ENCODE measurements at places on chromosomes 1 and 21.

DNA sequence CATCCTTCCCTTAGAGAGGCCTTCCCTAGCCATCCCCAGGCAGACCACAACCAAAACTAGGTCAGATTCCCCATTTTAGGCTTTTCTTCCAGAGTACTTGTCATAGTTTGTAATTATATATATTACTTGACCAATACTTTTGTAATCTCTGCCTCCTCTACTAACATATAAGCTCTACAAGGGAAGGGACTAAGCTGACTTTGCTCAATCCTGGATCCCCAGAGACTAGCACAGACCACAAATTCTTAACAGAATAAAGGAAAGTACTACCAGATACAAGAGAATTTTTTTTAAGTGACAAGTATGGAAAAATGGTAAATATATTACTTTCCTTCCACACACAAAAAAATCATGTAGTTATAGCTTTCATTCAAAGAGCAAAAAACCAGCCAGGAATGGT, 2.0 kb downstream of the ZMYM6 start:
- DNase-seq: no peak

DNA sequence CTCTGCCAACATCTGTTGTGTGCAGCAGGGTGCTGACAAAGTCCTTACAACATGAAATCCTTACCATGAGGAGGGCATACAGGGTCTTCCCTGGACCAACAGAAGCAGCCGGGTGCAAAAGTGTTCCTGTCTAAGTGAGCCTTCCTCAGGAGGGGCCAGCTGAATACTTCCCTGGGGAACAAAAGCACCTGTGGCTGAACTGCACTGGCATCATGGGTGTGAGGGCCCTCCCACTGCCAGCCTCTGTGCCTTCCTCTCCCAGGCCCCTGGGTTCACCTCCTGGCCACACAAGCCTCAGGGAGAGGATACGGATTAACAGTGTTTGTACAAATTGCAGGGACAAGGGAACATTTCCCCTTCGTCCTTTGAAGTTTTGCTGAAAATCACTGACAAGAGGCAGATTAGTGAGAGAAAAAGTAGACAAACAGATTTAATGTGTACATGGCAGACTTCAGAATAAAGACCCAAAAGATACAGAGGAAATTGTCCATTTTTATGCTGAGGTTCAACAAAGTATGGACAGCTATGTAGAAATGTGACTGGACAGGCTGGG, 91.0 kb upstream of the PPM1J start:
- DNase-seq: no peak

GRCh38 chr1:44817307-44817706, 9.0 kb downstream of the BTBD19 start:
- no peak for DNase-seq

- no peak for DNase-seq
Measured at GRCh38 chr1:87200875-87201638, 127.6 kb upstream of the LMO4 start.

DNA sequence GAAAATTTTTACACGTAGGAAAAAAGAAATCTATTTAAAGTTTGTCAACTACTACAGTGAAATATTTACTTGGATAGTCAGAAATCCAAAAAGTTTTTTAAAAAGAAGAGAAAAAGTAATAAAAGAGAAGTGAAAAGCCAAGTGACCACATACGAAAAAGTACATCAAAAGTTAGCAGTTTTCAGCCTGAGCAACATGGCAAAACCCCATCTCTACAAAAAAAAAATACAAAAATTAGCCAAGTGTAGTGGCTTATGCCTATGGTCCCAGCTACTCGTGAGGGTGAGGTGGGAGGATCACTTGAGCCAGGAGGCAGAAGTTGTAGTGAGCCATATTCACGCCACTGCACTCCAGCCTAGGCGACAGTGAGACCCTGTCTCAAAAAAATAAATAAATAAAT, 5.2 kb upstream of the MR1 start:
- no peak for DNase-seq
